ENCODE measurements at places on chromosomes 11 and 22.

DNA sequence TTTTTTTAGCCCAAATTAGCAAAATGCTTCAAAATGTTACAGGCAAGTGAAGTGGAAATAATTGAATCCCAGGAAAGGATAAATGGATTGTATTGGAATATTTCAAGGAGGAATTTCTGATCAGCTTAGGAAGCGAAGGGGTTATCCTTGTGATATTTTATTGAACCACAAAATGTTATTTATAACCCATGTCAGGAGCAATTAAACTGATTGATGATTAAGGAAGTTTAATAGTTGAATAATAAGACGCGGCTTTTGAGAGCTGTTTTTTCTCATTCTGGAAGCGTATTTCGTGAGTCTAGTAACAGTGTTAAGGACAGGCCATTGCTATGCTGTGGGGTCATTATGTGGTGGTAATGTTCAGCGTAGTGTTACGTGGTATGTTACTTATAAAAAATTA is 192.3 kb downstream of the TBC1D22A start:
- DNase-seq, result no peak

- no peak for DNase-seq
Measured at GRCh38 chr11:18019650-18020049, 6.8 kb upstream of the SERGEF start.

DNA sequence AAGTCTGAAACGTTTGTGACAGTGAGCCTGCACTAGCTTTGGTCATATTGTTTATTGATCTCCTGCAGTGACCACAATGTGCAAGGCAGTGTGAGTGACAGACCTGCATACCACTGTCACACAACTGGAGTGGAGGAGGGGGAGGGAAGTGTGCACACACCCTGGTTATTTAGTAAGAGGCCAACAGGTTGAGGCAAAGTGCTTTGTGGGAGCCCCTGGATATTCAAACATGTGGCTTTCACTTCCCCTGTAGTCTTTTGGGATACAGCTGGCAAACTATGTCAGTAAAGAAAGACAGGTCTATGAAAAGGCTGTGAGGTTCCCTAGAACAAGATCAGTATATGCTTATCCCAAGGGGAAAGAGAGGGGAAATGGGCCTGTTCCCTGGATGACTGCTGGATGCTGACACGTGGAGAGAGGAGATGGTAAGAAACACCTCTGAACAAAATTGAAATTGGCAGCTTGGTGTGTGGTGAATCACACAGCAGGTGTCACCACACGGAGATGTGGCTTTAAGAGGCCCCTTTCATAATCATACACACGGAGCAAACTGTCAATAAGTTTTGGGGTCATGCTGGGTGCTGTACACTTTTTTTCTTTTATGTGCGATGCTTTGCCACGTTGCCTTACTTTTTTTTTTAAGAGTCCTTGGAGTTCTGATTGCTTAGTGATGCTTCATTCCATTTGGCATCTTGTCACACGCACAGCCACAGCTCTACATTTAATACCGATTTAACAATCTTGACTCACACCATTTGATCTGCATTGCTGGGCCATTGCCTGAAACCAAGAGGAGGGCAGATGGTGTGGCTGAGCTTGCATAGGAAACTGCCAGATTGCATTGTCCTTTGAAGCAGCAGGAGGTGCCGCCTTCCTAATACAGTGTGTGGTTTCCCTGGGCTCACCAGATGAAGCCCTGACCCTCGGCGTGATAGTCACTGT is 11.3 kb downstream of the OSBP2 start:
- no peak for DNase-seq

DNA sequence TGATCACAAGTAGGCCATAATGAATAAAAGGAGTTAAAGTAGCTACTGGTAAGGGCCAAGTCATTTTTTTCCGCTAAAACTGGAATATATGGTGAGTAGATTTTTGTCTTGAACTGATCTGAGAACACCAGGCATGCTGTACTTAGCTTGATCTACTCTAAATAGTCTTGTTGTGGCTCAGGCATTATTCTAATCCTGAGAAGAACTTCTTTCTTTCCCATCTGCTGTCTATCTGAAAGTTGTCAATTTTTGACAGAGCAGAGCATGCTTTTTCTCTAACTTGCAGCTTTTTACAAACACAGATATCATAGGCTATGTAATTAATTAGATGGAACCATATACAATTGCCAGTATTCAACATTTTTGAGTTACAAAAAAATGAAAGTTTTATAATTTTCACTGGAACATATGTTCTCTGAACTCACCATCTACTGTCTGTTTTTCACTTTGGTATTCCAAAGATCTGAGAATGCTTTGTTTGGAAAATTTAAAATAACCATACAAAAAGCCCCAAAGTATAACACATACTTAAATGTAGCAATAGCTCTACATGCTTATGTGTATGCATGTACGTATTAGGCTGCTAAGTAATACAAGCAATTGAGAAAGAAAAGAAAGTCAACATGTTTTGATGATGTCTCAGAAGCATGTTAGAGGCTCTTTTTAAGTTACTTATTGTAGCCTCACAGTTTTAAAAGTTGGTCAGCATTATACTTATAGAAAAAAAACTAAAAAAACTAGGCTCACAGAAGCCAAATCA is 542.7 kb upstream of the LUZP2 start:
- DNase-seq, result no peak

GRCh38 chr22:31944700-31945442 is 536 bp downstream of the YWHAH start:
- no peak for DNase-seq

DNA sequence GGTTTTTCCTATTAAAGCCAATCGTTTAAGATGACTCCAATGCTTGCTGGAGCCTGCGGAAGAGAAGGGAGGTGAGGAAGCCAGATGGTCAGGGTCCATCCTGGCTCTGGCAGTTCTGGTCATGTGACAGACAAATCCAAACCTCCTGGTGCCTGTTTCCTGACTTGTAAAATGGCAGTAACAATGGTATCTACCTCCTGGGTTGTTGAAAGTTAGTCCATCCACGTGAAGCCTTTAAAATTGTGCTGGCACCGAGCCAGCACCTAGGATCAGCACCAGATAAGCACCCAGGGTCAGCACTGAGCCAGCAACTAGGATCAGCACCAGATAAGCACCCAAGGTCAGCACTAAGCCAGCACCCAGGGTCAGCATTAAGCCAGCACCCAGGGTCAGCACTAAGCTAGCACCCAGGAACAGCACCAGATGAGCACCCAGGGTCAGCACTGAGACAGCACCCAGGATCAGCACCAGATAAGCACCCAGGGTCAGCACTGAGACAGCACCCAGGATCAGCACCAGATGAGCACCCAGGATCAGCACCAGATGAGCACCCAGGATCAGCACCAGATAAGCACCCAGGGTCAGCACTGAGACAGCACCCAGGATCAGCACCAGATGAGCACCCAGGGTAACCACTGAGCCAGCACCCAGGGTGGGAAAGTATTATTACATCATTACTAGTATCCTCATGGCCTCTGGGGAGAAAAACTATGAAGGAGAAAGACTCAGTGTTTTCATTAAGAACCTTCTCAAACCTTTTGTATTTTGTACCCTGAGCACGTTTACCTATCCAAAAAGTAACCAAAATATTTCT is 17.2 kb downstream of the KIAA0930 start:
- DNase-seq, result no peak

GRCh38 chr11:76259299-76259908 is 53.1 kb upstream of the WNT11 start:
- no peak for DNase-seq

- DNase-seq, result no peak
Measured at GRCh38 chr11:15985127-15985859, 371.1 kb downstream of the SOX6 start.
